ENCODE measurements at places on chromosomes 2 and 18. TPM values are rescaled to one million over a fixed set of nuclear protein-coding genes. Genes with fewer than 3 reads are reported as not detected.

The ANXA4 gene
- total RNA-seq, result 18.8 TPM

The NT5DC4 gene
- not detected for total RNA-seq

The C2orf66 gene
- not detected for total RNA-seq

The VSNL1 gene
- 2.1 TPM for total RNA-seq

All from skeletal muscle tissue (tissue), 5 donors.